Fibroblast of the aortic adventitia (primary cell): ENCODE measurements at places on chromosomes 5 and 9. TPM values are rescaled to one million over a fixed set of nuclear protein-coding genes. Genes with fewer than 3 reads are reported as not detected.
A peak's percentile ranks its signal among the peaks of the same experiment; 100 is the strongest.

The MCC gene
- total RNA-seq = 58.6 and 62.4 TPM in 2 replicates

The OR1Q1 gene
- 0.81 TPM in 1 of 2 replicates, not detected in the other for total RNA-seq

The ZDHHC11B gene
- under 0.01 and 0.74 TPM in 2 replicates for total RNA-seq

The PAX5 gene
- total RNA-seq = not detected in 2 replicates

The PHF24 gene
- under 0.01 and 0.16 TPM in 2 replicates for total RNA-seq

The GPR151 gene
- total RNA-seq = not detected in 2 replicates

DNA sequence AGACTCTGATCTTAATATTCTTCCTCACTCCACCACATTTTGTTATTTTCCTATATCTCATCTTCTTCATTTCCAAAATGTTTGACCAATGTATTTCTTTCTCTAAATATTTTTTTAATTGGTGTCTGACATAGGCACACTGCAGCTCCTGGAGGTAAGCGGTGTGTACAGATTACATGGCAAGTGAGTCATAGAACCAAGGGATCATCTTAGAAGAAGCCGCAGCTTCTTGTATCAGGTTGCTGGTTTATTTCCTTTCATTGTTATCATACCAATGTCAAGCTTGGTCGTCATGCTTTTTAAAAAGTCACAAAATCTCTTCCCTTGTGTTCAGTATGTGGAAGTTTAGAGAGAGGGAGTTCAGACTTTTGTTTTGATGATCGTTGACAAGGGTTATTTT lies 526.1 kb upstream of the CDH18 start:
- DNase-seq = no peak

DNA sequence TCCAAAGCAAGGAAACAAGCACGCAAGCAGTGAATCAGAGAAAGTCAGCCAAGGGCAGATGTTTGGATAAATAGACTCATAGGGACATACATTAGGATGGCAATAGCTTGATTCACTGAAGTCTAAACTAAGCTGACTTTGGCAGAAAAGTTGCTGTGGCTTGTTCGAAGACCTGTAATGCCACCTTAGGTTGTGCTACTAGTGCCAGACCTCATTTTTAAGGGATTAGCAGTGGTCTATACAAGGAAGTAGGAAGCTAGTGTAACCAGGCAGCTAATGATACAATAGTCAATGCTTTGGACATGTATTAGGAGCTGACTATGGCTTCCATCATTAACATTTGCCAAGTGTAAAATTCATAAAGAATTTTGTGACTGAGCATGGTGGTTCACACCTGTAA lies 63.1 kb downstream of the FCHO2 start:
- no peak for DNase-seq

DNA sequence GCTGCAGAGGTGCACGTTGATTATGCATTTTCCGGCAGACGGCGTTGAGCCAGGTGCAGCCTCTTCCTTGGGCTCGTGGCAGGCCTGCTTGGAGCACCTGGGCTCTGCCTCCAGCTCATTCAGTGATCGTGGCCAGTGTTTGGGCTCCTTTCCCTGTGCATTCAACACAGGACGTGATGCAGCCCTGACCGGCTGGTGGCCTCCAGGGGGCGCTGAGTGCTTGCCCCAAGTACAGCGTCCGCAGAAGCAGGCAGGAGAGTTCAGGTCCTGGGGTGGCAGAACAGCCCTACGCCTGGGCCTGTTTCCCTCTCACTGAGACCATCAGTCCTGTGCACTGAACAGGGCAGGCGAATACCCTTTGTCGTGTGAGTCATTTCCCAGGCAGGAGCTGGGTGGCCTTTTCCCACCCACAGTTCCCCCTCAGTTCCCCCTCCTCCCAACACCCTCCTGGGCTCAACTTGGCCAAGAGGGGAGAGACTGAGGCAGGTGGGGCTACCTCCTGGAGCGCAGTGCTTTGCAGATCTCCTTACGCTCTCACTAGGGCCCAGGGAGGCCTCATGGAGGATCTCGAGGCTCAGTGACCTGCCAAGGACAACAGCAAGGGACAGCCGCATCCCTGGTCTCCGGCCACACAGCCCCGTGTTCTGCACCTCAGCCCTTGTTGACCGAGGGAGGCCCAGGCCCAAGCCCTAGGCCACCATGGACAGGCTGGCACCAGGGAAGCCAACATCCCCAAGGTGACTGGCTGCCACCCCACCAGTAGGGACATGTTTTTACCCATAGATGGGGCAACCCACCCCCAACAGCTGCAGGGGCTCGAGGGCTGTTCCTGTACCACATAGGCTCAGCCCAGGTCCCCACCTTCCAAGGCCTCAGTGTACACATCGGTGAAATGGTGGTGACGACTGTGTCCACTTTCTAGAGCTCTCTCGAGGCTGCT lies 52.9 kb downstream of the LRSAM1 start:
- peak; percentile 86 for DNase-seq

DNA sequence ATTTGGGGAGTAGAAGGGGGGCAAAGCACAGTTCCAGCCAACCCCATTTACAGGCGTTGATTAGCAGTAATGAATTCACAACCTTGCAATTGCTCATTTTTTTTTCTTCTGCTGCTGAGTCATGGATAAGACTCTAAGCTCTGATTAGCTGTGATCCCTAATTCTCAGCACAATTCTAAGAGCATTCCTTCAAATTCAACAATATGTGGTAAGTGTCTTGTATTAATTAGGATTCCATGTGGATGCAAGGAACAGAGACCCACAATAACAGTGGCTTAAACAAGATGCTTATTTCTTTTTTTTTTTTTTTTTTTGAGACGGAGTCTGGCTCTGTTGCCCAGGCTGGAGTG lies 133.4 kb downstream of the PALM2AKAP2 start:
- DNase-seq = peak; percentile 30

DNA sequence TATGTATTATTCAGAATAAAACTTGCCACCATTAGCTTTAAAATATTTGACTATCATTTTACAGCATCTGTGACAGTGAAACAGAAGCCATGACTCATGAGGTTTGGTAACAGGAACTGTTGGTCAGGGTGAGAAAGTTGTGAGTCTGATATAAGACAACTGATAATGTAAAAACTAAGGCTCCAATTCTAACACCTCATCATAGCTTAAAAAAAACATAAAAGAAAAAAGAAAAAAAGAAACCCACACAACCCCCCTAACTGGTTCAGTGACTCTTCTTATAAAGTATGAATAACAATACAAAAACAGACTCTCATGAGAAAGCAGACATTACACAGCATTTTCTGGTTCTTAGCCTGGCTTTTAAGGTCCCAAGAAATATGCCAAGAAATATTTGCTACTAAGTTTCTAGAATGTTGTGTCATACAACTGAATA lies 85.8 kb downstream of the MRPS27 start:
- peak; percentile 79 for DNase-seq

DNA sequence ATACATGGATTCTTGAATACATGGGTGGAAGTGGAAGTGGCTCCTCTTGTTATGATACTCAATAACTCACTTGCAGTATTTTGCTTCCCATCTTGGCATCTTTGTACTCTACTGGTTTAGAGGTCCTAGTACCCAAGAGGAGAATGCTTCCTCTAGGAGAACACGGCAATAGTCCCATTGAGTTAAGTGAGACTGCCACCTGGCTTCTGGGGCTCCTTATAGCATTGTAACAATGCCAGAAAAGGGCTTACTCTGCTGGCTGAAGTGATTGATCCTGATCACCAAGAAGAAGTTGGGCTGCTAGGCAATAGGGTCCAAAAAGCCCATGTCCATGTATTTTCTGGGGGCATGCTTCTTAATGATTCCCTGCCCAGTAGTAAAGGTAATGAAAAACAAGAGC lies 627.6 kb upstream of the SGCD start:
- DNase-seq = no peak

DNA sequence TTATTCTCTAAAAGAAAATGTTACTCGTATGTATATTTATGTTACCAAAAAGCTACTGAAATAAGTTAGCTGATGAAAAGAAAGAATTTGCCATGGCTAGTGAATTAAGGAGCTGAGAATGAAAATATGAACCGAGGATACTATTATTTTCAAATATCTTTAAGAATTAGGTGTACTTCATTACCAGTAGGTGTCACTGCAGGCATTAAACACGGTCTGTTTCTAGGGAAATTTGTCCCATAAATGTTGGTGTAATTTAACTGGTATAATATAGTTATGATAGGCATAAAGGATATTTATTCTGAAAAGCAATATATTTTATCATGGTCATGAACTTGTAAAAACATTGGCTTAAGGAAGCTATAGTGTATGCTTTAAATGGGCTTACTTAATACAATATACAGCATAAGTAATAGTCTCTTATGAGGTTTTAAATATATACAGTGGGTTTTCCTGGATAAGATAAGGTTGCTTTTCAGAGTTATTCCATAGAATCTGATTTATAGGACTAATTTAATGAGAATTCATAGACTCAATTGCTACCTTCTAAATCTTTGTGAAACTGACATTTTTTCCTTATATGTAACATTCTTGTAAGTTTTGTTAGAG lies 72.4 kb upstream of the MPDZ start:
- peak; percentile 90 for DNase-seq

DNA sequence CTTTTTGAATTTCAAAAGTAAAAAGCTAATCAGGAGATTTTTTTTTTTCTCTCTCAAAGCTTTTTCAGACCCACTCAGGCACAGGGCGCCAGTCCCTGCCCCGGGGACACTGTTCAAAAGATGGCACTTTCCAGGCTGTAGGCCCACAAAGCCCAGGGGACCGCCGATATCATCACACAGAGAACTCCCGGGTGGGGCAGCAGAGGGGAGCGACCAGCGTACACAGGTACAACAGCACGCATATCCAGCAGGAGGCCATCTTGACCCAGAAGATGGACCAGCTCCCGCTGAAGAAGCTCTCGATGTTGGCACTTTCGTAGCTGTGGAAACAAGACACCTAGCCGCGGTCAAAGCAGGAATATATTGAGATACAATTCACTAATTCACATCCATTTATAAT lies 108.3 kb downstream of the THBS4 start:
- no peak for DNase-seq

DNA sequence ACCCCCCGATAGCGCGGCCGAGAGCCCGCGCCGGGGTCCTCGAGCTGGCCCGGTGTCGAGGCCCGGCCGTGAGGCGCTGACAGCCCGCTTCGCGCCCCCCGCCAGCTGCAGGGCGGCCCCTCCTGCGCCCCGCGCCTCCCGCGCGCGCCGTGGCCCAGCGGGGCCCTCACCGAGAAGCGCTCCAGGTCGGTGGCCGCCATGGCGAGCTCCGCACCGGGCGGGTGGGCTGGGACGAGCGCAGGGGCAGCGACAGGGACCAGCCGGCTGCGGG lies 166 bp downstream of the SEPTIN8 start:
- DNase-seq = no peak

DNA sequence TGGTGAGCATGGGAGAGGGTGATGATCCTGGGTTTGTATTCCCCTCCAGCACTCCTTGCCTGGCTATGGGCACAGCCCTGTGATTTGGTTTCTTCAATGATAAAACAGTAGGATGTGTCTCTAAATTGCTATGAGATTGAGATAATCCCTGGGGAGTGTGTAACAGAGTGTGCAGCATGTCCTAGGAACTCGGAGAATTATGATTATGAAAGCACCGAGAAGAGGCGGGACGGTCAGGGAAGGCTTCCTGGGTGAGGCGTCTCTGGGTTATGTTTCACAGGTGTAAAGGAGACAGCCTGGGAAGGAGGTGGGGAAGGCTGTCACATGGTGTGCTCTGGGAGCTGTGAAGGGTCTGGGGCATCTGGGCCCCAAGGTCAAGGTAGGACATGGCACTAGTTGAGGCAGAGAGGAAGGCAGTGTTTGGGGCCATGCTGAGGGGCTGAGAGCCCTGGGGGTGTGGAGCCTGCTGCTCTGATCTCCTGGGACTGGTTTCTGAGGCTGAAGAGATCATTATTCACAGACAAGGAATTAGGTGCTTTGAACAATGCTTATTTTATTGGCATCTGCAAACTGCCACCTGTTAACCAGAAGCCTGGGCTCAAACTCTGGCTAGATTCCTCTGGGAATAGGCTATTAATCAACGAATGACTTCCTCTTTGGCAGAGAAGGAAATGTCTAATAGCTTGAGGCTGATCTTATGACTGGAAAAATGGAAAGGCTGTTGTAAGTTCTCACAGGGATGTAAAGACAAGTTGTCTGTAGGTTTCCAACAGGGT lies 73.8 kb upstream of the IL12B start:
- DNase-seq = peak; percentile 43

GRCh38 chr5:96235008-96235910 lies 197.8 kb downstream of the PCSK1 start:
- DNase-seq = peak; percentile 58

DNA sequence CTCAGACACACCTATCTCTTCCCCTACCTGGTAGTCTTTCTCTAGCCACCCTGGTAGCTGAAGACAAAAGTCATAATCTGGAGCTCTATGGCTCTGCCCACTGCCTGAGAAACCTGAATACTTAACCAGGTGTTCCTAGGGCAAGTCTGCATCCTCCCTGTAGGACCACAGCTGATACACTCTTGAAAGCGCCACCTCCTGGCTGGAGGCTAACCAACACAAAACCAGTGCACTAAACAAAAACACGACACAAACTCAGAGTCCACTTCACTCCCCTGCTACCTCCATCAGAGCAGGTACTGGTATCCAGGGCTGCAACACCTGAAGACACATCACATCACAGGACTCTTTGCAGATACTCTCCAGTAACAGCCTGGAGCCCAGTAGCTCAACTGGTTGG lies 84.6 kb upstream of the ANXA1 start:
- no peak for DNase-seq

DNA sequence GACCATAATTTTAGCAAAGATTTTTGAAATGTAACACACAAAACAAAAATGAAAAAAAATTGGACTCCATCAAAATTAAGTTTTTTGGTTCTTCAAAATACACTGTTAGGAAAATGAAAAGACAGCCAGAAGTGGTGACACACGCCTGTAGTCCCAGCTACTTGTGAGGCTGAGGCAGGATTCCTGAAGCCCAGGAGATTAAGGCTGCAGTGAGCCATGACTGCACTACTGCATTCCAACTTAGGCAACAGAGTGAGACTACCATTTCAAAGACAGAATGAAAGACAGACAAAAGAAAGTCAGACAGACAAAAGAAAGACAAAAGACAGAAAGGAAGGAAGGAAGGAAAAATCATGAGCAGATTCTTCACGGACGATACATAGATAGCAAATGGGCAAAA lies 7.5 kb downstream of the DIAPH1 start:
- DNase-seq = no peak

DNA sequence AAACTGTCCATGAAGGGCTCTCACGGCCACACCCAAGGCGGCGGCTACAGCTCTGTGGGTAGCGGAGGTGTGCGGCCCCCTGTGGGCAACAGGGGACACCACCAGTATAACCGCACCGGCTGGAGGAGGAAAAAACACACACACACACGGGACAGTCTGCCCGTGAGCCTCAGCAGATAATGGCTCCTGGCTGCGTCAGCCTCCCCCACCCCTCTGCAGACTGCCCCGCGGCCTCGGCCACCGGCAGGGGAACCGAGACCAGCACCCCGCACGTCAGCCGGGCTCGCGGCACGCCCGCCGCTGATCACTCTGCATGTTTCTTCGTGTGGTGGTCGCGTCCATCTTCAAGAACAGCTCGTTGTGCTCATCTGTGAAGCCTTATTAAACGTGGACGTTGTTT lies 41.5 kb downstream of the TENT4A start:
- DNase-seq = no peak

DNA sequence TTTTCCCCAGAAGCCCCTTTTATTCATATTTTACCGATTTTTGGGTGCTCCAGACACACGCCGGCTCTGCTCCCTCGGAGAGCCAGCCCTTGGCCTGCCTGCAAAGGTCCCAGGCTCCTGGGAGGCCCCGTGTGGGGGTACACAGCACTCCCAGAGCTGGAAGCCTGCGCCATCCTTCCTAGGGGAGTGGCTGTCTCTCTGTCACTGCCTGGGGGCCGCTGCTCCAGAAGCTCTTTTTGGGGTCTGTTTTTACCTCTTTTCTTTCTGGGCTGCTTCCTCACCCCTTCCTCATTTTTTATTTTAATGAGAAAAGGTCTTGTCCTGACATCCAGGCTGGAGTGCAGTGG lies 119.1 kb upstream of the COL5A1 start:
- DNase-seq = no peak
